Dorsolateral prefrontal cortex (tissue), 122 donors: ENCODE measurements at places on chromosomes 6 and 20. TPM values are rescaled to one million over a fixed set of nuclear protein-coding genes. Genes with fewer than 3 reads are reported as not detected.

- no peak for DNase-seq
Observed at GRCh38 chr6:14597090-14597489, 479.5 kb downstream of the CD83 start.

- DNase-seq, result no peak
Observed at GRCh38 chr20:62814060-62814708, 2.7 kb upstream of the COL9A3 start.

The DPPA5 gene
- total RNA-seq, result not detected

DNA sequence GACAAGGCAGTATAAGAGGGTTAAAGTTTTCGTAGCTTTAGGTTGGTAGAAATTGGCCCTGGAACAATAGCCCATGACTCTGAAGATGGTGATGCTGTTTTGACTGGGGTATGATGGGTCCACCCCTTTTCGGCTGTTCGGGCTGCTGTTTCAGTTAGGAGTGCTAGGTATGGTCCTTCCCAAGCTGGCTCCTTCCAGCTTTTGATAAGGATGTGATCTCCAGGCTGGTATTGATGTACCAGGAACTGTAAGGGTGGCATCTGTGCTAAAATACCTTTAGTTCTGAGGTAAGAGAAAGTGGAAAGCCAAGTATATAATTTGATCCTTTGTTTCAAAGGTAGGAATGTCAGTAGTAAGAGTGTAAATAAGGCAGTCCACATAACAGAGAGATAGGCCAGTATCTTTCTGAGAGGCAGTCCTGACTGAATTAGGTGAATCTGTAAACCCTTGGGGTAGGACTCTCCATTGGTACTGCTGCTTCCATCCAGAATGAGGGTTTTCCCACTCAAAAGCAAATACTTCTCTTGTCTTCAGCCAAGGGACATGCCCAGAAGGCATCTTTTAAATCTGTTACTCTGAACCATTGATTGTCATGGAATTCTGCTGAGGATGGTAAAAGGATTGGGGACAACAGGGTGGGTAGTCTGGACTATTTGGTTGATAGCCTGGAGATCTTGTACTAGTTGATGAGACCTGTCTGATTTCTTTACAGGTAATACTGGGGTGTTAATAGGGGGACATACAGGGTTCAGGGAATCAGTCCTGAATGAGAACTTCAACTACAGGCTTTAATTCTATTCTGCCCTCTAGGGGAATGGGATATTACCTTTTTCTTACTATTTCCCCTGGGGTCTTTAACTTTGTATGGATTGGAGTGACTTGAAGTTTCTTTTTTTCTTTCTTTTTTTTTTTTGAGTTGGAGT lies 6.1 kb upstream of the ZNFX1 start:
- DNase-seq, result no peak
